WTC11 (cell line): ENCODE measurements at places on chromosomes 1 and 21.

GRCh38 chr1:10328180-10328963 lies 70.5 kb upstream of the PGD start:
- no peak for DNase-seq

- DNase-seq = no peak
Observed at GRCh38 chr1:172717722-172718465, 59.0 kb downstream of the FASLG start.

DNA sequence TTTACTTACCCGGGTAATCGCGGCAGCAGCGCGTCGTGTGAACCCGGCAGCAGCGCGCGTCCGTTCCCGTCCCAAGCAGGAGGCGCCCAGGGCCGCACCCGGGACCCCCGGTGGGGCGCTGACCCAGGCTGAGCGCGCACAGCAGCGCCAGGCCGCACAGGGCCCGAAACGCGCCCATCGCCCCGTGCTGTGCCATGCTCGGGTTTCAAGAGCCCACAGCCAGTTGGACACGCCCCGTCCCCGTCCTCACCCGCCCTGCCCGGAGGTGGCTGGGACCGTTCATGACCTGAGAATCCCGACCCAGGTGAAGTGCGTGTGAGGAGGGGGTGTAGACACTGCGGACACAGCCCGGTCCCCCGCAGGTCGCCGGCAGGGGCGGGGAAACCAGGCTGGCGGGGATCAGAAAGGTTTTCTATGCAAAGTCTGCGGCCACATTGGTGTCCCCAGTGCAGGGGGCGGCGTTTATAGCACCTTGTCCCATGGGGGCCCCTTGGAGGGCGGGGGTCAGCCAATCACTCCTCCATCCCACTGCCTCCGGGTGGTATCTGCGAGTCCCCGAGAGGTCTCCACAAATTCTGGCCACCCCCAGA lies at the start of gene TNFRSF18:
TNFRSF18 (minus strand) TSS at position 217 of the 590 bp plus-strand sequence; CDS start at position 196, 21 bp downstream.
- DNase-seq = peak; percentile 57

DNA sequence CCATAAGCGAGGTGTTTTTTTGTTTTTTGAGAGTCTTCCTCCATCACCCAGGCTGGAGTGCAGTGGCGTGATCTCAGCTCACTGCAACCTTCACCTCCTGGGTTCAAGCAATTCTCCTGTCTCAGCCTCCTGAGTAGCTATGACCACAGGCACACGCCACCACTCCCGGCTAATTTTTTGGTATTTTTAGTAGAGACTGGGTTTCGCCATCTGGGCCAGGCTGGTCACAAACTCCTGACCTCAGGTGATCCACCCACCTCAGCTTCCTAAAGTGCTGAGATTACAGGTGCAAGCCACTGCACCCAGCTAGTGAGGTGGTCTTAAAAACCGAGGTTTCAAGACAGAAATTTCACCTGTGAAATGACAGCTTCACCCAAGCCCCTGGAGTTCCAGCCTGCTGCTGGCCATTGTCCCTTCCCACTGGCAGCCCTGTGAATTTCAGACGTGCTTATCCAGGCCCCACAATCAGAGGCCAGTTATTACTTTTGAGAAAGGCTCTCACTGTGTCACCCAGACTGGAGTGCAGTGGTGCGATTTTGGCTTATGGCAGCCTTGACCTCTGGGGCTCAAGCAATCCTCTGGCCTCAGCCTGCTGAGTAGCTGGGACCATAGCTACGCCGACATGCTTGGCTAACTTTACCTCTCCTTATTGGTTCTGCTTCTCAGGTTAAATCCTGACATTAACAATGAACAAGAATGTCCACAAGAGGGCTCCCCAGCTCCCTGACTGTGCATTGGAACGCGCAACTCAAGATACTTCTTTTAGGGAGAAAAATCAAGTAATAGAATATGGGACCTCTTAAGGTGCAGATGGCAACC lies 19.4 kb downstream of the ENO1 start:
- DNase-seq = peak; percentile 47

GRCh38 chr1:198387587-198387986 lies 152.9 kb downstream of the ATP6V1G3 start:
- DNase-seq = no peak

GRCh38 chr1:101216623-101217022 lies 20.2 kb upstream of the S1PR1 start:
- DNase-seq = no peak

GRCh38 chr1:41783189-41783639 lies 135.5 kb downstream of the HIVEP3 start:
- no peak for DNase-seq

DNA sequence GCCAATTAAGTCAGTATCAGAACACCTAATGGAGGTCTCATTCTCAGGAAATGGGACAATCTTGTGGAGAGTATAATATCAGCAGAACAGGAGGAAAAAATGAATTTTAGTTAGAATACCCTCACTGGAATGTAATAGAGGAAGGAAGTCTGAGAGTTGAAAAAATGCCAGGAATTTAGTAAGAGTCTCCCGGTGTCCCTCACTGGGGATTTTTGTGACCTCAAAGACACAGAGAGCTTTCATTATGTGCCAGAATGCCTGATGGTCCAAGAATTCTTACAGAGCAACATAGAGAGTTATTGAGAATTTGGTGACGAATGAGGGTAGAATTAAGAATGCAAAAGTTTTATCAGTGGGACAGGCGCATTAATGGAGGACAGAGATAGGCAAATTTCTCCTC lies 443.5 kb upstream of the B3GALT2 start:
- no peak for DNase-seq

DNA sequence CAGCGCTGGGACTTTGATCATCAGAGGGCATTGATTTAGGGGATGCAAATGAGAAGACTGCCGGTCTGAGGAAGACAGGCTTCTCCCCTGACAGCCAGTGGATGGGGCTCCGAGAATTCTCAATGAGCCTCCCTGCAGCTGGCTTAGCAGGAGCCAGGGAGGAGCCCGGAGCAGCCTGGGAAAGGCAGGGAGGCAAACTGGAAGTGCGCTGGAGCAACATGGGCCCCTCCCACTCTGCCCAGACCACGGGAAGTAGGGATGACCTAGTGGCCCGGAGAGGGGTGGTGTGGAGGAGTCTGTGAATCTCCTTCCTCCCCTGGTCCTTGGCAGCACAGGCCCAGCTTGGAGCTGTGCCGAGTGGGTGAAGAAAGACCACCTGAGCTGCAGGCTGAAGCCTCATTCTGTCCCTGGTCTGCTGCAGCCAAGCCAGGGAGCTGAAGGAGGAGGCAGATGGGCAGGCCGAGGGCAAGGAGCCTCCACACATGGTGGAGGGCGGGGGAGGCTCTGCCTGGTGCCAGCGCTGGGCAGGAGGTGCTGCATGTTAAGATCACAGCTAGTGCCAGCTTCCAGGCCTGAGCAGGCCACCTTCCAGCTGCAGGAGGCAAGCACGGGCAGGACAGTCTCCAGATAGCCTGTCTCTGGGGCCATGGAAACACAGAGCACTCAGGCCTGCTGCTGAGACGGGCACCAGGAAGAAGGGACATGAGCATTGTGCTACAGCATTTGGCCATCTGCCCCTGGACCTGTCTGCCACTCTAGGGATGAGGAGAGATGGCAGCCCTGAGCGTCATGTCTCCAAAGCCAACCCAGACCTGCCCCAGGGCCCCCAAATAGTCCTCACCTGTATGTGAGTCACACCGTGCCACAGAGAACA lies 12.2 kb upstream of the CLSTN1 start:
- peak; percentile 73 for DNase-seq

- DNase-seq = no peak
Observed at GRCh38 chr1:180199018-180199417, 31.0 kb upstream of the LHX4 start.

DNA sequence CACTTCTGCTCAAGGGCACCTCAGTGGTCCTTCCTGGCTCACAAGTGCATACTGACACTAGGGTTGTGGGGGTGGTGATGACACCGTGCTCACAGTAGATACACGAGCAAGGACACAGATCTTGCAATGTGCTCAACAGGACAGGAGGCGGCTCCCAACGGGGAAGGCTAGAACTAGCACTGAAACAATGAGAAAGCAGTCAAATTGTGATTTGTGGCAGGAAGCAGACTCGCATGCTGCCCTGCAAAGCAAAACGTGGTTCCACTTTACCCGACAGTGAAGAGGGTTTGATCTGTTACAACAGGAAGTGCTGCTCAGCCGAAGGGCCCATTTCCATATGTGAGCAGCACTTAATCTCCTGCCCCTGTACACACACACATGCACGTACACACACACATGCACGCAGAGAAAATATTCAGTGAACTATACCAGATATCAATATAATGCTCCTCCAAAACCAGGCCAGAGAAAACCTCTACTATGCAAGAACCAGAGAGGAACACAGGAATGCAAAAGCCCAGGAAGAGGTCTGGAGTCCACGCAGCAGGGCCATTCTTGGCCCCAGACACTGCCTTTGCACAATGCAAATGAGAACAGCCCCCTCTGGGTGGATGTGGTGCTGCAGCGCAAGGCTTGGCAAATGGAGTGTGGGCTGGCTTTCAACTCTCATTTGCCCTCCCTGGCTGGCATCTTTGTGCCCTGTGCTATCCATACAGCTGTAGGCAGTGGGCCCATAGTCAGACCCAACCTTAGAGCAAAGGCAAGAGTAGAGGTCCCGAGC lies 47.1 kb downstream of the KANK4 start:
- DNase-seq = no peak

GRCh38 chr1:201053155-201053860 lies 29.8 kb upstream of the KIF21B start:
- DNase-seq = peak; percentile 45

GRCh38 chr1:168386949-168387586 lies 106.4 kb downstream of the TBX19 start:
- DNase-seq = peak; percentile 73

- peak; percentile 66 for DNase-seq
Observed at GRCh38 chr1:50416150-50416527, 7.1 kb downstream of the DMRTA2 start.
